Urinary bladder (tissue), 4 donors: ENCODE measurements at places on chromosomes 6 and 20.

DNA sequence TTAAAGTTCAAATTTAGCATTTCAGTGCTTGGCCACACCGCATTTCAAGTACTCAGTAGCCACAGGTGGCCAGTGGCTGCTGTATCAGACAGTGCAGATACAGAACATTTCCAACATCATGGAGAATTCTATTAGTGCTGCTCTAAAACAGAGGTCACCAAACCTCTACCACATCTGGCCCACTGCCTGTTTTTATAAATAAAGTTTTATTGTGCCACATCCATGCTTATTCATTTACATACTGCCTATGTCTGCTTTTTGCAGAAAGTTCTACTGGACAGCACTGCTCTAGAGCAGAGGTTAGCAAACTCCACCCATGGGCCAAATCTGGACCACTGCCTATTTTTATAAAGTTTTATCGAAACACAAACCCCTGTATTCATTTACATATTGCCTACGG is 3.7 kb upstream of the PTPRT start:
- DNase-seq = no peak

- no peak for DNase-seq
Measured at GRCh38 chr6:132768051-132768517, 10.4 kb upstream of the VNN2 start.

GRCh38 chr6:28757429-28758045 is 166.2 kb downstream of the TRIM27 start:
- DNase-seq = no peak

GRCh38 chr6:34301408-34301807 is 52.6 kb upstream of the SMIM29 start:
- DNase-seq = peak; percentile 17

DNA sequence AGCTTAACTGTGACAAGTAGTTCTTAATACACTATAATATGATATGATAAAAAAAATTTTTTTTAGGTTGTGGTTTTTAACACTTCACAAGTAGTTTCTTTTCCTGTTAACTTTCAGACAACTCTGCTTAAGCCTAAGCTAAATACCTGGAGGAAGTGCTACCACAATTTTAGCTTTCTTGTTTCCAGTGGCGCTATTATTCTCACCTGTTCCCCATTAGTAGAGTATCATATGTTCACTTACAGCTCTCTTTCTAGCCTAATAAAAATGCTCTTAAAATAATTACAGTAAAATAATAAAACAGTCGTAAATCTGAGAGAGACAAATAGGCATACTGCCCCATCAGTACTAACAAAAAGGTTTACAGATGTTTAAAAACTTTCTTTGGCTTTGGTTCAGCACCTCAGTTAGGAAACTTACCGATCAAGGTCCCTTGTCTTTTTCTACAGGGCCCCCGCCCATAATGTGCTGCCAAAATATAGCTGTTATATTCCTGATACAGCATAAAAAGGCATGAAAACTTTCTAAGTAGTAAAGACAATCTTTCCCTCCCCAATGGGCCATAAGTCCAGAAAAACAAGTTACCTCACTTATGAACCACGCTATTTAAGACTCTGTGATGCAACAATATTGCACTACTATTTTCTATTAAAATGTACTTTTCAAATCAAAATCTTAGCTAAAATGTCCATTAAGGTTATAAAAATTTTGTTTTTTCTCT is 57.9 kb downstream of the SESN1 start:
- DNase-seq = peak; percentile 45

GRCh38 chr20:50395251-50395729 is 114.9 kb upstream of the PTPN1 start:
- DNase-seq = no peak

- DNase-seq = no peak
Measured at GRCh38 chr6:36383606-36384005, 3.9 kb downstream of the ETV7 start.

DNA sequence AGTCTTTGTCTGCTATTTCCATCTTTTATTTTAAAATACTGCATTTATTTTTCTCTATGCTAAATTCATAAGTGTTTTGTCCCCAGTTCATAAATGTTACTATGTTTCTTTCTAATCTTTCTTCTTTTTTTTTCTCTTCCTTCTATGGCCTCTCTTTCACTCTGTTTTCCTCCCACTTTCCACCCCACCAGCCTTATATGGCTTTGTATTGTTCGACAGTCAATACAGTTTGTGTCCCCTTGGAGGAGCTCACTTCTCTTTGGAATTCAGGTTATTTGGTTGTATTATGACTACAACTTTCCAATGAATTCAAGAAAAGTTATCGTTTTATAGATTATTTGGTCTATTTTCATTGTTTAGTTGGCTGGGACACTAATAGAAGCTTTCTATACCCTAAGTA is 393.5 kb downstream of the NKAIN2 start:
- no peak for DNase-seq

- no peak for DNase-seq
Measured at GRCh38 chr20:25226433-25227316, 21.2 kb upstream of the PYGB start.

DNA sequence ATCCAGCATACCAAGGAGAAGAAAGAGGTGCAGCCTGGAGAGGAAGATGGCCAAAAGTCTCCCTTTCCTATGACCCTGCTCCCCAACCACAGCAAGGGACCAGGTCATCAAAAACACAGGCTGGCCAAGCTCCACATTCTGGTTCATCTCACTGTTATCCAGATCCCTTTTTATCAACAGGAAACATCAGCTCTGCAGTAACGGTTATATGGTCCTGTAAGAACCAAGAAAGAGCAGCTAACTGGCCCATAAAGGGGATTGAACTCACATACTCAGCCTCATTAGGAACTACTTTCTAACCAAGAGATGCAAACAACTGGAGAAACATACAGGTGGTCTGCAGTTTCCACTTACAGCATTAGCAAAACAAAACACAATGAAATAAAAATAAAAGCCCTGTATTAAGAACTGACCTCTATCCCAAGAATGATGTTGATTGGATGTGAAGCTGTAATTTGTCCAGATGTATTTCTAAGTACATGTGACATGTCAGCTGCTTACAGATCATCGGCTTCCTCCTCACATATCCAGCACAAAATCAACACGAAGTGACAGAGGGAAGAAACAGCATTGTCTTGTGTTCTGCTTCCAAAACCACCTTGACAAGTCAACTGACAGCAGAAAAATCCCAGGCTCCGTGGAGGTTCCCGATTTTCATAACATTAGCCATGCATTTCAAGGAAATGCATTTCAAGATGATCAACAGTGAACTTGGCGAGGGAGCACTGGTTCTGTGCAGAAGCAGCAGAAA is 557.2 kb upstream of the AGPAT4 start:
- no peak for DNase-seq

GRCh38 chr6:128554302-128554701 is 33.9 kb upstream of the PTPRK start:
- no peak for DNase-seq

DNA sequence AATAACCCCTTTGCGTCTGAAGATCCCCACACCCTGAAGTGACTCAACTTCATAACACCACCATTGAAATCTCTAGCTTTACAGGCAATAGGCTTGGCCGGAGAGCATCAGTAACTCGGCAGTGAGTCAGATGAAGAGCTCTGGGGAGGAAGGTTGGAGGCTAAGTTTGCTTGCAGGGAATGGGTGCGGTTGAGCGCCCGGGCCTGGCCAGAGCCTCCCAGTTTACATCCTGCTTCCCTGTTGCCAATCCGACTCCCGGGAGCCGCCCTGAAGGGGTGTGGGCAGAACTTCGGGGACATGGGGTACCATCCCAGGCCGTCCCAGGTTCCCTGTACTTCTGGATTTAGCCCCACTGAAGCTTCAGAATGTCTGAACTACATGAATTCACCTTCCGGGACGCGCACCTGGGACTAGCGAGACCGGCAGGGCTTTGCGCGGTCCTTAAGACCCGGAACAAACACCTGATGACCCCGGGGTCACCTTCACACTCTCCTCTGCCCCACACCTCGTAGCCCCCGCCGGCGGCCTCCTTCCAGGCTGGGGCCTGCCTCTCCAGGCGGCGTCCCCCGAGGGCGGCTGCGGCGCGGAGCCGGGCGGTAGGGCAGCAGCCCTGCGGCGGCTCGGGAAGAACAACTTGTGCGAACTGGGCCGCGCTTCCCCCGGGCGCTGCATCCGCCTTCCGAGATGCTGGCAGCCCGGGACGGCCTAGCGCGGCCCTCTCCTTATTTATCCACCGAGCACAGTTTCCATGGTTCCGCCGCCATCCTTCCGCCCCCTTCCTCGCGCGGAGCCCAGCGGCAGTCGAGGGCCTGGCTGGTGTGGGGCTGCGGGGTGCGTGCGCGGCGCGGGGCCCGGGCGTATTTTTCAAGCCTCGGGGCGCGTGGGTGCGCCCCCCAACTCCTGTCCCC is 56.6 kb upstream of the RREB1 start:
- no peak for DNase-seq

- no peak for DNase-seq
Measured at GRCh38 chr20:3315136-3315535, 76.1 kb upstream of the SLC4A11 start.

GRCh38 chr6:151481786-151482185 is 12.0 kb upstream of the CCDC170 start:
- no peak for DNase-seq

- no peak for DNase-seq
Measured at GRCh38 chr6:156809446-156810178, 32.4 kb downstream of the ARID1B start.

GRCh38 chr20:44700306-44700705 is 14.9 kb upstream of the CCN5 start:
- no peak for DNase-seq

DNA sequence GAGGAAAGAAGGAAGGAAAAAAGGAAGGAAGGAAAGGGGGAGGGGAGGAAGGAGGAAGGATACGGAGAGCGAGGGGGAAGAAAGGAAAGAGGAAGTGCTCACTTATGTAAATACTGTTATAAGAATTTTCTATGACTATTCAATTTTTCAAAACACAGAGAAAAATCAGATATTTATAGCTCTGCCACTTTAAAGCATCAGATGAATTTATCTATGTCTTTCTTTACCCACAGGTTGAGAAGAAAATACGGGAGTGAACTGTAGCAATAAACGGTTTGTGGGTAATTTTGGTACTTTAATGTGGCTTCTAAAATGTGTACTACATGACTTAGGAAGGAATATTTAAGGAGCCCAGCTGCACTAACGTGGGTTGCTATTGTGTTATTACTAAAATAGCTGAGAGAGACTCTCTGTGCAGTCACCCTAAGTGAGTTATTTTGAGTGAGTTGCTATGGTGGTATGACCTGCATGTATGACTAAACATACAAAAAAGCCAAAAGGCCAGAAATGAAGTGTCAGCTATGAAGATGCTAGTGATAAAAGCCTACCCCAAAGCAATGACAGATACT is 225.5 kb downstream of the SOD2 start:
- DNase-seq = no peak

- peak; percentile 79 for DNase-seq
Measured at GRCh38 chr6:43627008-43627825, 1.8 kb downstream of the GTPBP2 start.

- DNase-seq = no peak
Measured at GRCh38 chr6:24257282-24257681, 100.6 kb downstream of the DCDC2 start.

- DNase-seq = no peak
Measured at GRCh38 chr6:157661652-157662051, 161.4 kb upstream of the SNX9 start.

GRCh38 chr6:136593748-136594490 is 43.7 kb upstream of the MAP7 start:
- DNase-seq = no peak

DNA sequence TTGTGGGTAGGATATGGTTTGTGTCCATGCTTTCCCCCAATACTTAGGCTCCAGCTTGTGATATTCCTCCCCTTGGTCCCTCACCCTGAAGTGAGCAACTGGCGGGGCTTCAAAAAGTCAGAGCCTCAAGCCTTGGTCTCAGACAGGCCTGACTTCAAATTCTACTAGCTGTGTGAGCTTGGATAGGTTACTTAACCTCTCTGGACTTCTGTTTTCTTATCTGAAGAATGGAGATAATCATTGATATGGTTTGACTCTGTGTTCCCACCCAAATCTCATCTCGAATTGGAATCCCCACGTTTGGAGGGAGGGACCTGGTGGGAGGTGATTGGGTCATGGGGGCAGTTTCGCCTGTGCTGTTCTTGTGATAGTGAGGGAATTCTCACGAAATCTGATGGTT is 94.9 kb upstream of the CD83 start:
- DNase-seq = no peak

- DNase-seq = no peak
Measured at GRCh38 chr20:62938105-62938888, at the start of gene GID8. GID8 (plus strand) TSS chr20:62938147; CDS start chr20:62941503, 3,356 bp downstream.
